Foreskin fibroblast (primary cell): ENCODE measurements at places on chromosomes 4 and X.

DNA sequence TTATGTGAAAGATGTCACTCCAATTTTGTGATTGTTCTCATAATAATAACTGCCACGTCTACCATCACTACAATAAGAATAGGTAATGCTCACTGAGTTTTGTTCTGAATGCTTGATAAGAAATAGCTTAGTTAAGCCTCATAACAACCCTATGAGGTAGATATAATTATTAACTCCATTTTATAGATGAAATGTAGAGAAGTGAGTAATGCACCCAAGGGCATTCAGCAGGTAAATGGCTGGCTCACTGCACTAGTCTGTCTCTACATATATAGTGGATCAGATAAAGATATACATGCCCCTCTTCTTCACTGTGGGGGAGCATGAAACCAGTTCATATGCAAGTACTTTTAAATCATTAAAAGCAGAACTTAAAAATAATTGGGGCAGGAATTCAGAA is 65.8 kb upstream of the SLC4A4 start:
- DNase-seq: no peak

DNA sequence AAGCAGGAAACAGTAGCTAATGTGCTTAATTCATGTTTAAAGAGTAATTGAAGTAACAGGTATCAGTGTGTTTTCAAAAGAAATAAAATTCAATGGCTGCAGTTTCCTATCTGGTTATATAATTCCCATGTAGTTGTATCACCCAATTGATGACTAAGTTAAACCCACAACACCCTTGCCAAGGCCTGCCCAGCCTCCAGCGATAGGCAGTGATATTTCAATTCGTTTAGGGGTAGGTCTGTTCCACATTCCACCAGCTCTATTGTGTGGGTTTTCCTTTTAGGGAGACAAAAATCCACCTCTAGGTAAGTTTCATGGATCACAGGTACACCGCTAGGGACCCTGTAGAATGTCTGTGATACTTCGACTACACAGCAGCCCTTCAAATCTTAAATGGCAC is 24.7 kb upstream of the MXRA5 start:
- DNase-seq: no peak

DNA sequence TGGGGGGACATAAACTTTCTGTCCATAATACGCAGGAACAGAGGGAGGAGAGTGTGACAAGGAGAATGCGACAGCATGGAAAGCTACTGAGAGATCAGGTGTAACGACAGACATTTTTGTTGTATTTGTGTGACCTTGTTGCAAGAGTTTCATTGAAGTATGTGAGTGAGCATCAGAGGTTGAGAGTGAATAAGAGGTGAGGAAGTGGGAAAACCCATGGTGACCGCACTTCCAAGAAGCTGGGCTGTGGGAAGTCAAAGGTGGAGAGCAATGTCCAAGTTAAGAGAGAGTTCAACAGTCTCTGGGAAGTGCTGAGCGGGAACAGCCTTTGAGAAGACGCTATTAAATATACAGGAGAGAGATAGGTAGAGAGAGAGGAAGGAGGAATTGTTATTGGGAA is 76.4 kb upstream of the PGRMC2 start:
- no peak for DNase-seq

DNA sequence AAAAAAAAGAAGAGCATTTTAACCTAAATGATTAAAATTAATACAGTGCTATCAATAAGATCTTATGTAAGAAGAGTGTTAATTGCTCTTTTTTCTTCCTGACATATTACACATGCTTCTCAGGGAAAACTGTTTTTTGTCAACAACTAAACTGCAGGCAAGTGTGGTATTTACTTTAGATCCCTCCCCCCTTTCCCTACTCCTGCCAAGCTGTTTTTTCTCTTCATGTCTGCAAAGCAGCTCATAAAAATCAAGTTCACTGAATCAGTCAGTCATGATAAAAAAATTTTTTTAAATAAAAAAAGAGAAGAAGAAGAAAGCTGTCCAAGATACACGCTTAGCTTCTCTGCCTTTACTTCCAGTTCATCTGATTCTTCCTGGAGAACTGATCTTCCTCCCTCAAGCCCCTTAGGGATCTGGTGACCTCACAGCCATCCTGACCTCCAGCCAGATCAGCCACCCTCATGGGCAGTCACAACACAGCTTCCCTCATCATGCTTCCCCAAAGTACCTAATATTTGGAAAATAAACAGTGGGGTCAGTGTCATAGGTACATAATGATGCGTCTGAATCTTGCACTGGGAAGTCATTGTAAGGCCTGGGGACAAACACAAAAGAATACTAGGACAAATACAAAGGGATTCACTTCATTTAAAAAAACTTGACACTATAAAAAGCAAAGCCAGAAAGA is 87.0 kb downstream of the ZNF827 start:
- no peak for DNase-seq

GRCh38 chrX:40154250-40154852 is 56.6 kb upstream of the BCOR start:
- DNase-seq: no peak

GRCh38 chrX:24081661-24082154 is 27.0 kb downstream of the EIF2S3 start:
- peak; percentile 79 for DNase-seq

DNA sequence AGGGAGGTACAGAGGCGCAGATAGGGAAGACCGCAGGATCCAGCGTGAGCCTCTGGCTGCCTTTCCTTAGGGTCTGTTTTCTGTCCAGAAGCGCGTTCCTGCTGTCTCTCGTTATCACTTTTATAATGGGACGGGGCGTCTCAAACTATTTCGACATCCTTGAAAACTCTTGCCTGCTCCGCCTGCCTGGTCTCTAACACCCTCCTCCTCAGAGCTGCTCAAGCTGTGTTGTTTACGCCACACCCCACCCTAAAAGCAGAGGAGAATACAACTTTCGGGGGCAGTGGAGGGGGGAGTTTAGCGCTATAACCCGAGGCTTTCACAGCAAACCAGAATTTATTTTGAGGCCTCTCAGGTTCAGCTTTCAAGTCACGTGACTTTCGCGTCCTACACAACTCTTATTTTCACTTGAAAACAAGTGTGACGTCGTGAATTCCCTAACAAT is 646 bp upstream of the FAM3A start:
- peak; percentile 38 for DNase-seq

DNA sequence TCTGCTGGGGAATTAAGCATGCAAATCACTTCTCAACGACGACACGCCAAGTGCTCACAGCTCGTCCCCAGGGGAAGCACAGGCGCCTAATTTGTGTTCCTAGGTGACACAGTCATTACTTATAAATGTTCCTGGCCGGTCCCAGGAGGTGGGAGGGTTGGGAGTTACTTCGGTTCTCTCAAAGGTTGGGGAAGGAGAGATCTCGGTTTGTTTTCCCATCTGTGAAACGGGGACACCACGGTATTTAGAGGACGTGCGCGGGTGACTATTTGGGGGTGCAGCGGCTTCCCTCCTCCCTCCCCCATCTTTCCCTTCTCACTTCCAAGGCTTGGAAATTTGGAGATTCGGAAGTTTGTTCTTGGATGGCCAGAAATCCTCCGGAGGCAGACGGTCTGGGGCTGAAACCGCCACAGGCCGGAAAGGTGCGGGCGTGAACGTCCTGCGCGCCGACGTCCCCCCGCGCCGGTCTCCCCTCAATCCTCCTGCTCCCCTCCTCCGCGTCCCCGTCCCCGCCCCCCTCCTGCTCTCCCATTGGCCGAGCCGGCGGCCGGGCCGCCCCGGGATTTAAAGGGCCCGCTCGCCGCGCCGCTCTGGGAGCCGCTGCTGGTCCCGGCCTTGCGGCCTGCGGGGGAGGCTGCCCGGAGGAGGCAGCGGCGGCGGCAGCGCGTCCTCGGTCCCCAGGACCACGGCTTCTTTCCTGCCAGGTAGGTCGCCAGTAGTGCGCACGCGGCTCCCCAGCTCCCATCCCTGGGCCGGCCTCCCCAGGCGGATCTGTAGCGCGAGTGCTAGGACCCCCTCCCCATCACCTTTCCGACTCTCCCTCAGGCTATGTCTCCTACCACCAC is at the start of gene PORCN:
PORCN (plus strand) TSS at position 593 of the 845 bp plus-strand sequence. CDS start 829 bp downstream, outside the sequence.
- peak; percentile 62 for DNase-seq
